ENCODE measurements at places on chromosomes 3 and 15.

GRCh38 chr3:181533811-181534210 lies 177.9 kb upstream of the SOX2 start:
- no peak for DNase-seq

- no peak for DNase-seq
Observed at GRCh38 chr3:105277656-105278055, 89.1 kb upstream of the ALCAM start.

GRCh38 chr3:32105291-32106131 lies 909 bp upstream of the GPD1L start:
- DNase-seq = no peak

- no peak for DNase-seq
Observed at GRCh38 chr3:110139048-110139447, 801.7 kb upstream of the DPPA4 start.

- DNase-seq = no peak
Observed at GRCh38 chr3:174710612-174711011, 148.5 kb upstream of the NAALADL2 start.

DNA sequence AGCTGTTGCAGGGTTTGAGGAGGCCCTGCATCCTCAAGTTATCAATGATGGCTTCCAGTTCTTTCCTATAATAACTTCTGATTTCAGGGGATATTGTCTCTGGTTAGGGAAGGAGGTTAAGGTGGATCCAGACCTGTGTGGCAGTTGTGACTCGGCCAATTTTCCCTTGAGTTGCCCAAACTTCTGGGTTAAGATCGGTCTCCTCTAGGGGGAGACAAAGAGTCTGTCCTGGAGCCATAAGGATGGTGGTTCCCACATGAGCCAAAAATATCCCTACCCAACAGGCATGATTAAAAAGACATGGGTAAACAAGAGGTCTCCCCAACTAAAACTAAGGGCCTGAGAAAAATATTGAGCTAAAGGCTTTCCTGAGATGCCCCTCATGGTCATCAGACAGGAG lies 227.5 kb upstream of the MDFIC2 start:
- no peak for DNase-seq

DNA sequence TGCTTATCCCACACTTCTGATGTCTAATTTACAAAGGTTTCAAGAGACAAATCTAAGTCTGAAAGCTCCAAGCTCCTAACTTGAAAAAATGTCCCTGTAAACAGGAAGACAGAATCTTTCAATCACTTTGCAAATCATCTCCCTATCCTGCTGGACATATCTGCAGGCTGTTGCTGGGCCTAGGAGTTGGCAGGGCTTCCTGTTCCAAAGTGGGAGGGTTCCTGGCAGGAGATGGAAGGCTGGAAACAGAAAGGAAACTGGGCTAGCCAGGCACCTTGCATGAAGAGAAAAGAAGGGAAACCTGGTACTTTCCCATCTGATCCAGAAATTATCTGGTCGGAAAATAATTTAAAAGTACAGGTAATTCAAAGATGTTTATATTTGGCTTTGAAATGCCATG lies 227.3 kb upstream of the IL12A start:
- DNase-seq = no peak
